D341Med (cell line): ENCODE measurements at places on chromosomes 5 and 9.

DNA sequence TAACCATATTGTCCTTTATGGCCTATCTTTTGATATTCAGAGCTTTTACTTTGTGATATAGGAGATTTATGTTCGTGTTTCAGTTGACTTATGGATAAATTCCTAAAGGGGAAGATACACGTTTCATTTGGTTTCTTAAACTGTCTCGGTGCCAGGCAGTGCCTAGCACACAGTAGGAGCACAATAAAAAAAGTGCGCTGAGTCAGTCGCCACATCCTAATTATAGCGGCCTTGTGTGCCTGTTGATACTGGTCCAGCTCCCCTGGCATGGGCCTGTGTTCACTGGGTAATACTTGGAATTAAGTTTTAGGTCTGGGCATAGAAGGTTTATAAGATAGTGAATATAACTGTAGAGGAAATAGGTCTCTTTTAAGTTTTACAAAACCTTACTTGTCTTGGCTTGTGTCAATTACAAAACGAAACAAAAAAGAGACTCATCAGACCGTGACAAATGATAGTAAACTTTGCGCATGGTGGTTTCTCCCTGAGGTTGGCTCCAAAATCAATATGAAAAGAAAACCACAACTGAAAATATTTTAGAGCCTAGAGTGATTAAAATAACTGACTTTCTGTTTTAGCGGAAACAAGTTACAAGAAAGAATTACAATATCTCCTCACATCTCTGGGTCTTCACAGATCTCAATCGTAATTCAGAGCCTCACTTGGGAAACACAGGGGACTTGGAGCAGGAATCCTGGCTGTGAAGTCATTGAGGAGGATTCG lies 84.8 kb downstream of the MVB12B start:
- DNase-seq, result no peak

GRCh38 chr5:5188376-5189050 lies 48.4 kb downstream of the ADAMTS16 start:
- DNase-seq, result no peak

GRCh38 chr5:73067213-73067612 lies 53.2 kb upstream of the TMEM171 start:
- DNase-seq, result no peak

- DNase-seq, result no peak
These were observed 596.0 kb downstream of the SEMA5A start for GRCh38 chr5:8949908-8950307.

GRCh38 chr5:168822745-168823281 lies 243.6 kb upstream of the PANK3 start:
- no peak for DNase-seq

- no peak for DNase-seq
These were observed 4.5 kb downstream of the TSTD2 start for GRCh38 chr9:97628668-97629067.

DNA sequence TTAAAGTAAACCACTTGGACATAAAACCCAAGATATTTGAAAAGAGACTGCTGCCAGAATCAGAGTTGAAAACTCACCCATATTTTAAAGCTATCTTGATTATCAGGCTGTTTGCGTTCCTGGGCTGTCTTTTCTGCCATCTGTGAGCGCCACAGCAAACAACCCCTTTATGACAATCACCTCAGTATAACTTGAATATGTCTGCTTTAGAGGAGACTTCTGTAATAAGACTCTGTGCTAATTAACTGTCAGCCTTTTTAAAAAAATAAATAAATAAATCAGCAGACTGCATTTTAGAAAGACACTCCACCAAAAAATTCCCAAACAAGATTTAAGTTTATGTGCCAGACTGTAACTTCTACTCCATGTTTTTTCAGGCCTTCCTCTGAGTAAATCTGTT lies 375.7 kb upstream of the CCNH start:
- no peak for DNase-seq

DNA sequence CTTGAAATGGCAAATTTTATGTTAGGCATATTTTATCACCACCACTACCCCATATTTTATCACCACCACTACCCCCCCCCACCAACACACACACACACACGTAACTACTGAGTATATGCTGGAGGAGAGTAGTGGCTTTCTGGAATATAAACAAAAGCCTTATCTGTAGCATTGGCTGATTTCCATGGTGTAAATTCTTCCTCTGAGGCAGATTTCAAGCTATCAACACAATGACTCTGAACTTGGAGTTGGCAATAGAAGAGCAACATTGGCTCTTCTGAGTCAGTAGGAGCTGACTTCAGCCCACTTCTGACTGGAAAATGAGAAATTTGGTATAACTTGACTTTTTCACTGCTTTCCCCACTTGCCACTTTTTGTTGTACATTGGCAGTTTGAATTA lies 143.0 kb downstream of the CAVIN4 start:
- no peak for DNase-seq

GRCh38 chr5:94396687-94397086 lies 221.7 kb downstream of the KIAA0825 start:
- no peak for DNase-seq

- DNase-seq, result no peak
These were observed 28.8 kb downstream of the FBXO10 start for GRCh38 chr9:37547328-37547878.

DNA sequence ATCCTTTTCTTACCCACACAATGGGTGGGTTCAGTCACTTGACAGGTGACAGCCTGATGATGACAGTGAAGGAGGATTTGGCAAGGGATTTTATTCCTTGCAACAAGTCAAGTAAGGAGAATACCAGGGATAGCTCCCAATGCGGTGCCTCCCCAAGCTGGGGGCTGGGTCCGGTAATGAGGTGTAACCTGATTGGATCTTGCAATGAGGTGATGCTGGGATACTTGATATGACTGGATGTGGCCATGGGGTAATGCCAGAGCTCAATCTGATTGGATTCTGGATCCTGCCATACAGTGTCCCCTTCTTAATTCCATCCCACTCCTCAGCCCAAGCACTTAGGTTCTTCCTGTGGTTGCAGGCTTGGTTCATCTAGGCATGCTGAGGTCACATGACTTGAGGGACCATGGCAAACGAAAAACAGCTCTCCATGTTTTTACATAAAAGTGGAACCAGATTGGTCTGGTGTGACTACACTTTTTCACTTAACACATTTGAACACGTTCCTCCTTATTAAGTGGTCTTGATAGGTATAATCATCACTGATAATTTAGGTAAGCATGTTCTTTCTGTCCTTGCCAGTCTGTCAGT lies 181.1 kb downstream of the PDZD2 start:
- DNase-seq, result no peak

GRCh38 chr5:102770803-102771202 lies 15.7 kb downstream of the PAM start:
- DNase-seq, result no peak

DNA sequence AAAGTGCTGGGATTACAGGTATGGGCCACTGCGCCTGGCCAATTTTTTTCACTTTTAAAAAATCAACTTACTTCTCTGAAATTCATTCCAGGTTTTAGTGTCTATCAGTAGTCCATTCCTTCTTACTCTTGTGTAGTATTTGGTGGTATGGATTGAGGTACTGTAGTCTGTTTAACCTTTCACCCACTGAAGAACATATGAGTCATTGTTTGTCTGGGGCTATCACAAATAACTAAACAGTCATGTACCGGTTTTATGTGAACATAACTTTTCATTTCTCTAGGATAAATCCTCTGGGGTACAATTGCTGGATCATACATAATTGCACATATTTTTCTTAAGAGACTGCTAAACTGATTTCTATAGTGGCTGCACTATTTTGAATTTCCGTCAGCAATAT lies 1188.0 kb upstream of the CDH9 start:
- DNase-seq, result no peak

DNA sequence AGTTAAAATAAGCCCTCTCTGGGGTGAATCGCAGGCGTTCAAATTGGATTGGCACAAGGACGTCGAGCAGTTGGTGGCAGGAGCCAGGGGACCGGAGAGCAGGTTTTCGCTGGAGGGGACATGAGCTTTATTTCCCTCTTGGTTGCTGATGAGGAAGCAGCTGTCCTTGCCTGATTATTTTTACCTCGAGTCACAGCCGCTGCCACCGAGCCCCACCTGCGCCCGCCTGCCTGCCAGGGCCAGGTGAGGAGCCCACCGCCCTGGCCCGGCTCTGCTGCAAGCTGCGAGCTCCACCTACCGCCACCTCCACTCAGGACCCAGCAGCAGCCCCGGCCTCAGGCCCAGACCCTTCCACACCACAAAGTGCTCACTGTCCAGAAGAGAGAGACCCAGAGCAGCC lies 9.0 kb upstream of the ADGRD2 start:
- DNase-seq, result no peak

DNA sequence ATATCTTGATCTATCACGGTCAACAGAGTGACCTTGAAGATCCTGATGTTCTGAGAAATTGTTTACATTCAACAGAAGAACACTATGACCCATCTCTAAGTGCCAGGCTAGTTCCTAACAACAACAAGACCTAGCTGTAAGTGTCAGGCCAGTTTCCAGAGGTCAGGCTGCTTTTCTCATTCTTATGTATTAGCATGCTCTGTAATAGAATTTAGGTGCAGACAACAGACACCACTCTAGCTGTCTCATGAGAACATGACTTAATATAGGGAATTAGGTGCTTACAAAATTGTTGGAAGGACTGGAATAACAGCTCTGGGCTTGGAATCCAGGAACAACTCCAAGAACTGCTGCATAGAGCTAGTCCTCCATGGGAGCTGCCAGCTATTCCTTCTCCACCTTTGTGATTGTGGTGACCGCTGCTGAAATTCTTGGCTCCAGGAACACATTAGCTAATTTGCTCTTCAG lies 138.7 kb downstream of the SNX18 start:
- no peak for DNase-seq
